ENCODE measurements at places on chromosomes 11 and 22.

GRCh38 chr11:44305470-44306051 is 4.4 kb downstream of the ALX4 start:
- DNase-seq = no peak

- DNase-seq = no peak
Measured at GRCh38 chr11:35100013-35100383, 39.0 kb upstream of the CD44 start.

- no peak for DNase-seq
Measured at GRCh38 chr22:41833369-41834004, 582 bp downstream of the SREBF2 start.

GRCh38 chr22:39690881-39691605 is 120.5 kb downstream of the CACNA1I start:
- DNase-seq = no peak

DNA sequence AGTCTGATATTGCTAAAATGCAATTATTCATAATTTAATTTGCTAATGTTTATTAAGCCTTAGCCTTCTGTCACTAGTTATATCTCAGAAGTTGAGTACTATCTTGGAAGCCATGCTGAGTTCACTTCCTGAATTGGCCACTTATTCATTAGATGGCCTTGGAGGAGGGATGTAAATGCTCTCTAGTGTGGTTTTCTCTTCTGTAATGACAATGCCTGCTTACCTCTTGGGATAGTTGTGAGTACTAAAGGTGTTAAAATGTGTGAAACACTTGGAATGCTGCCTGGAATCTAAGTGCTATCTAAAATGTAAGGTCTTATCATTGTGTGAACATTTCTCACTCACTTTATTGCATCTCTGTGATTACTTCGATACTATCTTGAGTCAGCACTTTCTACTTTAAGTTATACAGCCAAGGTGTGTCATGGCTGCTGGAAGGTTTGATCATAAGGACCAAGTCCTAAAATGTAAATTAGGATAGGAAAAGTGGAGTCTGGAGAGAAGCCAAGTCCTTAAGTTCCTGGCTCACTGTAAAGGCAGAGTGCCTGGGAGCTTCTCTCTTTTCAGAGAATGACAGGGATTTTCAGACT is 12.4 kb downstream of the GLYATL2 start:
- no peak for DNase-seq

DNA sequence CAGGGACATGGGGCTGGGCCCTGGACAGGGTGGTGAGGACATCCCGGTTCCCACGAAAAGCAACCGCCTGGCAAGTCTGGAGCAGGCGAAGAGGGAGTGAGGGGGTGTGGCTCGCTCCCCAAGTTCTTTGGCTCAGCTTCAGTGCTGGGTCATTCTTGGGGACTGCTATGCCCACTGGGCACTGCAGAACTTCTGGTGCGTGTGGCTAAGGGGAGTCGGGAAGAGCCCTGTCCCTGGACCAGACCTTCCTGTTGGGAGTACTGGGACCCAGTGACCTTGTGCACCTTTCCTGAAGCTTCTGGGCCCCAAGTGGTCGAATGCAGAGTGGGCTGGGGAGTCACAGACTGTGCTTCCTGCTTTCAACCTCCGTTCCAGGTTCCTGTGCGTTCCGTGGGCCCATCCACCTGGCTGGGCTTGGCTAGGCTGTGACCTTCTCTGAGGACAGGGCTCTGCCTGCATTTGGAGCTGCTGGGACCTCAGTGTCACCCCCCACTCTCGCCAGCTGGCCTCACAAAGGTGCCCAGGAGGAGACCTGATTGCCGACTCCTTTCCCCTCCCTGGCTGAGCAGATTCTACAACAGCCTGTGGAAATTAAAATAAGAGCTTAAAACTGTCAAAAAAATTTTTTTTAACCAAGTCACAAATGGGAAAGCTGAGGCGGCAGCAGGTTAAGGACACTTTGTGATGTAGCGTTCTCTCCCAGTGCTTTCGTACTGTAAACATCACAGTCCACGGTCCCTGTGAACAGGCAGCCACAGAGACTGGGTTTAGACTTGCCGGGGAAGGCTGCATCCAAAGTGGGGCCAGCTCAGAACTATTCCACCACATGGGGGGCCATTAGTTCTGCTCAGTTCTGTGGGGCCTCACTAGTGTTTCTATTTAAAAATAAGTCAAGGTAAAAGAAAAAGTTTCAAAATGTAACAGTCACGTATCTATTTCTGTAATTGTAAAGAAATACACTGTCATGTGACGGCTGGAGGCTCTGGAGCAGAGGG is 63.8 kb upstream of the WNT7B start:
- DNase-seq = no peak

DNA sequence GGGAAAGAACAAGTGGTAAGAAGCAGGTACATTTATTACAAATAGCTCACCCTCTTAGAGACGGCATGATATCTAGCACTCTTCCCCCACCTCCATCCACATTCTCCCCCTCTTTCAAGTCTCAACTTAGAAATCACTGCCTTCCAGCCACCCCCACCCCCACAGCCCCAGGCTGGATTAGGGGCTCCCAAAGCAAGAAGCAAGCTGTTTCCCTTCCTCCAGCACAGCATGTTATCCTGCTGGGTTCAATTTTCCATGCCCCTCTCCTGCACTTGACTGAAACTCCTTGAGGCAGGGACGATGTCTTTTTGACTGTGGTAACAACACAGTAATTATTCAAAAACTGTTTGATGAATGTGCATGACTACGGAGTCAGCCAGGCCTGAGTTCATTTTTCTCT is 350.7 kb downstream of the LARGE1 start:
- no peak for DNase-seq

- DNase-seq = no peak
Measured at GRCh38 chr22:17198170-17199002, 20.8 kb downstream of the ADA2 start.

GRCh38 chr22:24444251-24444650 is 16.9 kb downstream of the ADORA2A start:
- DNase-seq = no peak

- DNase-seq = no peak
Measured at GRCh38 chr11:121356357-121356756, 63.8 kb downstream of the SC5D start.

GRCh38 chr11:108242422-108242821 is 19.6 kb downstream of the ATM start:
- DNase-seq = no peak

DNA sequence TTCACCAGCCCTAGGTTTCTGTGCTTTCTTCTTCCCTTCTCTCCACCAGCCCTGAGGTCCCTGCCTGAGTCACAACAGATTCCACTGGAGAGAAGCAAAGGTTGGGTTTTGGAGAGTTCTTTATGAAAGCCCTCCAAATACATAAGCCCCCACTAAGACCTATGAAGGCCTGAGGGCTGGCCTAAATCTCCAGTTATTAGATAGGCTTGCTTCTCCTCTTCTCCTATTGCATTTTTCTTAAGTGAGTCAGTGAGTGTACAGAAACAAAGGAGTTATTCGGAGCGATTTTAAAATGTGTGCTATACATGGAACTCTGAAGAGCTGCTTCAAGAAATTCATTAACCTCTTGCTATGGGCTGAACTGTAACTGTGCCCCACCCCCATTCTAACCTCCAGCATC is 1057.3 kb downstream of the OPCML start:
- DNase-seq = no peak

DNA sequence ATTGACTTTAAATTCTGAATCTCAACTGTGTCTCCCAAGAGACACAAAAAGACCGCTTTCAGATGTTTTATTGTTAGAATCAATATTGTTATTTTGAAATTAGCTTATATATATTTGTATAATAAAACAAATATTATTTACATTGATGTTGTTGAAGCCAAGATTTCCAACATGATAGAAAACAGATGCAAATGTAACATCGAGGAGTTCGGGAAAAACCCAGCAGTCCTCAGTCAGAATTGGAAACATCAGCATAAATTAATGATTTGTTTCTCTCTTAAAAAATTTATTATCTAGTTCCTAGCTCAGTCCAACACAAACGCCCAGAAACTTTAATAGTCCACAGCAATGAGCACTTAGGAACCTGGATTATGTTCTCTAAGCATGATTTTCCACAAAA is 1330.4 kb downstream of the TBC1D22A start:
- DNase-seq = no peak

GRCh38 chr11:129894278-129895125 is 876 bp downstream of the NFRKB start:
- DNase-seq = peak; percentile 66

DNA sequence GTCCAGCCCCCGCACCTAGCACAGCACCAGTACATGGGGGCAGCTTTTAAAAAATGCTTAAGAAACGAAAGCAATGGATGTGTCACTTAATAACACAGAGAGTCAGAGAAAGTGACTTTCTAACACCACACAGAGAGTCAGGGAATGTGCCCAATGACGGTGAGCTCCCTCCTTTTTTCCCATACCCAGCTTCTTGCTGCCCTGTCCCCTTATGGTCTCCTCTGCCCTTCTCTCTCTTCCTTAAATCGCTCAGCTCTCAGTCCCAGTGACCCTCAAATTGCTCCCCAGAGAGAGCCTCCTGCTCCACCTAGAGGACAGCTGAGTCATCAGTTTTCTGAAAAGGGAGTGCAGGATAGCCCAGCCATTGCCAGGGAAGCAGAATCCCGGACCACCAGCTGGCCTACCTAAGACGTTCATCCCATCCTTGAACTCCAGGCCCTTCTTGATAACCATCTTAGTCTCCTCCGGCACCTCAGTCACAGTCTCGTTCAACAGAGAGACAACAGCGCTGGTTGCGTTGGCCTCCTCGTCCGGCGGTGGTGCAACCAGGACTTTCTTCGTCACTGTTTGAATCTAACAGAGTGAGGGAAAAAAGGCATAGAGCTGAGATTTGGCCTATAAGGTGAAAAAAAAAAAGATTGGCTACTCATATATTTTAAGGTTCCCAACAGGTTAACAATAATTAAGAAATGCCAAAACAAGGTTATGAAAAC is 113.5 kb downstream of the SLC1A2 start:
- no peak for DNase-seq

GRCh38 chr11:70643642-70644041 is 245.3 kb downstream of the CTTN start:
- DNase-seq = no peak

DNA sequence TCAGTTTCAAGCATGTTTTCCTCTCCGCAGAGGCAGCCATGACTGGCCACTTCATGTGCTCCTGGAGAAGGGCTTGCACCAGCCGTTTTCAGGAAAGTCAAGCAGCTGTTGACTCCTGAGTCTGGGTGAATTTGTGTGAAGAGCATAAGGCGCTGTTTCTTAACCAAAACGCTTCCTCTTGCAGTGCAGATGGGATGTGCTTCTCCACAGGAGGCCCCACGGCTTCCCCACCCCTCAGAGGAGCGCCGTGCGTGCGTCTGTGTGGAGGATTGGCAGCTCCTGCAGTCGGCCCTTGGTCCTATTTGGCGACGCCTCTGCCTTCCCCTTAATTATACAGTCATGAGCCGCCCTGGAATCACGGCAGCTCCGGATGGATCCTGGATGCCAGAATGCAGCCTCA is 54.1 kb upstream of the B3GAT1 start:
- DNase-seq = no peak

- DNase-seq = no peak
Measured at GRCh38 chr11:19599681-19600080, 113.0 kb upstream of the NAV2 start.

- DNase-seq = no peak
Measured at GRCh38 chr11:31355131-31355530, 14.4 kb downstream of the DCDC1 start.

DNA sequence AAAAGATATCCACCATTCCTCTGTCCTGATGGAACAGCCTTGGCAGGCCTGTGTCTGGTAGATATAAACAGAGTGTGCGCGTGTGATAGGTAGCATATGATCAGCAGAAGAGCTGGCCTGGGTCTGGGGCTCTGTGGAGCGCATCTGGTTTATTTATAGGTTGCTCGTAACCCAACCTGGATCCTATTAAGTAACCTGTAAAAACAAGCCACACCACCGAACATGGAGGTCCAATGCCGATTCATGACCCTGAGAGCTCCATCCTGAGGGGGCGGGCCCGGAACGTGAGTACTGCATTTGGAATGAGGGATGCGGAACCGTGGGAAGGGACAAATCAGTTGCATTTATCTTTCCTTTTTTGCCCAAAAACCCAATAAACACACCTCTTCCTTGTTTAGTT is 31.9 kb upstream of the APOL5 start:
- DNase-seq = no peak

GRCh38 chr22:37231406-37232139 is 12.5 kb downstream of the RAC2 start:
- no peak for DNase-seq

DNA sequence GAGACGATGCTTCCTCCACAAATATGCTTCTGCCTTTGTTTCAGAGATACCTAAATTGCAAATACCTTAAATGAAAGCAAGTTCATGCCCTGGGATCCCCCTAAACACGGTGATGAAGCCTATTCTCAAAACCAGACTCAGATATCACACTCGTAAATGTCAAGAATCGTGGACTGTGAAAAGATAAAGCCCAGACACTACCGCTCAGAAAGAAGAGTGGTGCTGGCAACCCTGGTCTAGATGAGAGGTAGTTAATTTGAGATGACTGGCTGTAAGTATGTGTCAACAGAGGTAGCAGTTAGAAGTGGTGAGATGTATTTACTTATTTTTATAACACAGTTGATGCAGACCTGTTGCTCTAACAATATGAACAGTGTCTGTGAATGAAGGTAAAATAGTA is 2.5 kb downstream of the OVCH2 start:
- no peak for DNase-seq

DNA sequence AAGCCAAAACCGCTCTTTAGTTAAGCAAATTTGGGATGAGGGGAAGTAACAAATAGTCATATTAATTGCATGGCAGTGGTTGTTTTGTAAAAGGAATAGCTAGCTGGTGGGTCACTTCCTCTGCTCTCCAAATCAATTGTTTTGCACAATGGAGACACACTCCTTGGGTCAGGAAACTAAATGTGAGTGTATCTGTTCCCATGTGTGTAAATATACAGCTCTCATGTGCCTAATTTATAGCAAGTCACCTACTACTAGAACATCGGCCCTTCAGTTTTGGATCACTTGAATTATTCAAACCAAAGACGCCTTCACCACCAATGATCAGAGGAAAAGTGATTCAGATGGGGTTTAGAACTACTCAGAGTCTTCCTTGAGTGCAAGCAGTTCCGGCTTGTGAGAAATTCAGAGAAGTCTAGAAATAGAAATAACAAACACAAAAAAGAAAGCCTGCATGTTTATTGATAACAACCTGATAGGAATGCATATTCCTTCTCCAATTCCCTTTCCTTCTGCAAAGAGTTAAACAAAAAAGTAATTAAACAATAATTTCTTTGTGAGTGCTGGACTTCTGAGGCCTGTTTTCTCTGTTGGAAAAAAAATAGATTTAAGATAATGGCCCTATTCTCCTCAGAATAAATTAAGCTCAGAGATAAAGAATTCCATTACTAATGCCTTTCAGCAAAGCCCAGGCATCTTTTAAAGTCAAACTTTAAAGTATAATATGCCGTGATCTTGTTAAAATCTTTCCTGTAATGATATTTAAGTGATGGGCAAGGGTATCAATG is 100.4 kb downstream of the KIRREL3 start:
- no peak for DNase-seq

DNA sequence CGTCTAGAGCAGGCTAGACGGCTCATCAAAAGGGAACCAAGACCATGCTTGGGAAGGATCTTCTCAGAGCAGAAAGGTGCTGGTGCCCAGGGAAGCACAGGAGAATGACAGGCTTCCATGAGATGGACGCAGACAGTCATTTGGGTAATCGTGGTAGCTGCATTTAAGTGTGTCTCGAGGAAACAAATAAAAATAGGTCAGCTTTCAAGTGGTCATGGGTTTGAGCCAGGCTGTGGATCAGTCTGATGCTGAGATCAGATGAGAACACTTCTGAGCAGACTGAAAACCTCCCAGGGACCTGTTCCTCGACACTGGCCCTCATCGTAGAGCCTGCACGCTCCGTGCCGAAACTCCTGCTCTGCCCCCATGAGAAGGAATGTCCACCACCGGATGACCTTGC is 4.7 kb downstream of the CARS1 start:
- no peak for DNase-seq

- no peak for DNase-seq
Measured at GRCh38 chr11:30172883-30173311, 57.9 kb upstream of the FSHB start.

Data from GF-D8 (cell line).